ENCODE measurements at places on chromosomes 13 and 19. TPM values are rescaled to one million over a fixed set of nuclear protein-coding genes. Genes with fewer than 3 reads are reported as not detected.

GRCh38 chr13:110234532-110234931, 72.4 kb downstream of the COL4A1 start:
- H3K27me3 ChIP-seq = peaks cover 29% of the 10 kb centered on the region
- H3K4me3 ChIP-seq = no peak overlapping the region
- H3K36me3 ChIP-seq = no peaks in the 10 kb centered on the region
- no peaks in the 10 kb centered on the region for H3K4me1 ChIP-seq

DNA sequence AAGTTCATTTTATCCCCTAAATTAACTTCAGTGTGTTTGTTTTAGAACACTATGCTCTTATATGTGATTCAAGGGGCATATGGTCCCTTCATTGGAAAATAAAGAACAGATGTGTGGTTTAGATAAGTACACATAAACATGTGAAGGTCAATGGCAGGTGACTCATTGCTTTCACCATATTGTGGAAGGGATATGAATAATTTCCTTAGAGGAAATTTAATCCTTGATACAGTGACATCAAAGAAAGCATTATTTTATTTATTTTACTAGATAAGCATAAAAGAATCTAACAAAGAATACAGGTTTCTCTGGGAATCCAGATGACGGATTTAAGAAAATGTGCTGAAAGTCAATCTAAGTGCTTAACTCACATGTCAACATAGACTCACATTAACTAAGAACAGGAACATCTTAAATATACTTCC, 373.5 kb downstream of the KCTD12 start:
- no peak for DNase-seq
- H3K27ac ChIP-seq = no peak overlapping the region
- H3K36me3 ChIP-seq = no peaks in the 10 kb centered on the region
- peaks cover 6% of the 10 kb centered on the region for H3K27me3 ChIP-seq
- no peaks in the 10 kb centered on the region for H3K4me1 ChIP-seq

The IZUMO2 gene
- not detected for total RNA-seq

The PTPRH gene
- total RNA-seq = not detected

Measured in activated CD4-positive, alpha-beta memory T cell treated with anti-CD3 and anti-CD28 coated beads for 36 hours (primary cell).